ENCODE measurements at places on chromosomes 12 and 14.

- DNase-seq, result no peak
These were observed 117.3 kb downstream of the ERC1 start for GRCh38 chr12:1108276-1108675.

GRCh38 chr12:32502693-32503502 lies 103.5 kb downstream of the FGD4 start:
- no peak for DNase-seq

GRCh38 chr14:42734041-42734440 lies 1127.4 kb downstream of the LRFN5 start:
- no peak for DNase-seq

GRCh38 chr12:31491241-31491794 lies 99.6 kb downstream of the DENND5B start:
- DNase-seq, result no peak

- DNase-seq, result no peak
These were observed 256.3 kb upstream of the CLEC14A start for GRCh38 chr14:38512236-38512635.

- no peak for DNase-seq
These were observed 93.7 kb downstream of the B4GALNT3 start for GRCh38 chr12:553216-554000.

DNA sequence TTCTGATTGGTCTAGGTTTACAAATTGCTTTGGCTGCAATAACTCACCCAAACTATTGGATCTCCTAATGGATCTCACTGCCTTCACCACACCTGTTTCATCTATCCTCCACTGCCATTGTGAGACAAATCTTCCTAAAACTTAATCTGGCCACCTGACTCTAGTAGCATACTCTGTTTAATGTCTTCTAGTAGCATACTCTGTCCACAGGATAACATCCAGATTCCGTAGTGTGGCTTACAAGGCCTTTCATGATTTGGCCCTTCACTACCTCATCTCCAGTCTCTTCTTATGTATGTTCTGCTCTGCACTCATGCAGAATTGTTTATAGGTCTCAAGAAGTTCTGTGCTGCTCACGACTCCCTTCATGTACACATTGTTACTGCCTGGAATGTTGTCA lies 10.0 kb downstream of the HSD17B6 start:
- DNase-seq, result no peak

DNA sequence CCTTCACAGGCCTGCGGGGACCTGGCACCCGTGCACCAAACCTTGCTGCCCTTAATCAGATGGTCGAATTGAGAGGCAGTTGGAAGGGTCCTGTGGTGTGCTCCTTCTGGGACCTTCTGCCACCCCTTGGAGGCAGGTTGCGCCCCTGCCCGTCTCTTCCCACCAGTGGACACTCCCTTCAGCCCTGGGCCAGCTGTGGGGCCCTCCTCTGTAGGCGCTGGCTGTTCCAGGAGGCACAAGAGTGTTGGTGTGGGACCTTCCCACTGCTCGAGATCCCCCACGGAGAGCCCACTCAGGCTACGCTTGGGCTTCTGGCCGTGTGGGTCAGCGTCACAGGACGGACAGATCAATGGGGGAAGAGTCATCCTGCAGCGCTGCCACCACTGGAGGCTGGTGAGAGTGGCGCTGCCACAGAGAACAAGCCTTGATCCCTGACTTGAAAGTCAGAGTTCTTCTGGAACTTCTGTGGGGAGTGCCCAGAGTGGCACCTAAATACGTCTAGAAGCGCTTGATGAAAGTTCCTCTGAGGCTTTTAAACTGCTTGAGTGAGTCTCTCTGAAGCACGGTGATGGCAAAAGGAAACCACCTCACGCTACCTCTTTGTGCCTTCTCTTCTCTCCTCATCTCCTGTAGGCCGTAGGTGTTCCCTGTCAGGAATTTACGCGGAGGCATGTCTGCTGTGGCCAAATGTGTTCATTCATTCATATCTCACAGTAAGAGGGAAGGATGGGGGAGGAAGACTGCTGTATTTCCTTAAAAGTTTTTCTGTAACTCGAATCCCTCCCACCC lies 48.3 kb downstream of the TRAF3 start:
- no peak for DNase-seq

- DNase-seq, result no peak
These were observed 13.7 kb upstream of the DYNC1H1 start for GRCh38 chr14:101950516-101951215.

DNA sequence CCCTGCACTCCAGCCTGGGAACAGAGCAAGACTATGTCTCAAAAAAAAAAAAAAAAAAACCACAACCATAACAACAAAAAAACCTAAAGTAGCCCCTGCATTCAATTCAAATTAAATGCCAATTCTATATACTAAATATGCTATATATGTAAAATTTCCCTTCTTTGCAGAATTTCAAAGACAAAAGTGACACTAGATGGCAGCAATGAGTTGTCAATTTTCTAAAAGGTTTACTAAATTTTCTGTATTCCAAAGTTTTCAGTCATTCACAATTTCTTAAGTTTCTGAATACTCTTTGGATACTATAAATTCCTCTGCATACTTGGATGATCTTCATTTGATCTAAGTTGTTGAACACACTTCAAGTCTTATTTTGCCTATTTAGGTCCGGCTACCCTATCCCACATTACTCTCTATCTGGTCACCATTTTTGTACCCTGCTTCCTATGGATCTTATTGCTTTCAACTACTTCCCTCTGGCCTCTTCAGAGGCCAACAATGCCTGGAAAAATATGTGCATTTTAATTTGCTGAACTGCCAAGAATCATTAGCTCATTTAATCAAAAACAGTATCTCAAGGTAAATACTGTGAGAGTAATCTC lies 27.9 kb downstream of the HNRNPC start:
- no peak for DNase-seq

GRCh38 chr12:113673458-113674238 lies 202.0 kb upstream of the LHX5 start:
- no peak for DNase-seq

DNA sequence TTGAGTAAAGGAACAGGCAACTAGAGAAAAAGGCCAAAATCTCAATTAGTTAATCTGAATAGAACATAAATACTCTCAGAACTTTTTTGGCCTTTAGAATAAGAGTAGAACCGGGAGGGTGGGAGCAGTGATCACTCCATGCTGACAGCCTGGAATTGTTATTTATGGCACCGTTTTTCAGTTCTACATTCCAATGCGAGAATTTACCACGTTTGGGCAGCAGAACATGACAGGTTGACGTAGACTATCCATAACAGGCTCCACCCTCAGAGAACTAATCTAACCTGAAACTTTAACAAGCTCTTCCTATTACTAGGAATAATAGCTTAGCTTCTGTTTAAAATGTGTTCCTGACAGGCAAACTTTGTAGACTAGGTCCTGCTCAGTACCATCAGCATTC lies 379.1 kb downstream of the SEC23A start:
- DNase-seq, result no peak

GRCh38 chr14:39055786-39056474 lies 47.1 kb downstream of the SEC23A start:
- no peak for DNase-seq

- no peak for DNase-seq
These were observed 17.9 kb upstream of the AQP2 start for GRCh38 chr12:49932533-49933130.

- DNase-seq, result no peak
These were observed 24.0 kb upstream of the RIC8B start for GRCh38 chr12:106750524-106750923.

- DNase-seq, result no peak
These were observed 54.2 kb upstream of the CERS5 start for GRCh38 chr12:50221228-50222008.

GRCh38 chr14:75832621-75833297 lies 149.0 kb downstream of the TGFB3 start:
- no peak for DNase-seq

DNA sequence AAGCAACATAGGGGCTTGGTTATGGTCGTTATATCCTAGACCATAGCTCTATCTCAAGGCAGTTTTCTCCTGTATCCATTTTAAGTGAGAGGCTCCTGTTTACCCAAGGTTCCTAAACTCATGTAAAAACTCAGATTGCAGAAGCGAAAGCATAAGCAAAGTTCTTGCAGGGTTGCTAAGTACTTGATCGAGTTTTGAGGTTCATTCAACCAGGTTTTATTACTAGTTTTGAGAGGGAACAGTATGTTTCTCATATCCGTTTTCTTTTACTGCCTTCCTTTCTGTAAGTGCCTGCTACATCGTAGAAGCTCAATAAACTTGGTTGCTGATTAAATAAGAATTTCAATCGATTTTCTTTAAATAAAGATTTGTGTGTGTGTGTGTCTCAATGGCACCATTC lies 5.1 kb downstream of the AKAP3 start:
- no peak for DNase-seq

DNA sequence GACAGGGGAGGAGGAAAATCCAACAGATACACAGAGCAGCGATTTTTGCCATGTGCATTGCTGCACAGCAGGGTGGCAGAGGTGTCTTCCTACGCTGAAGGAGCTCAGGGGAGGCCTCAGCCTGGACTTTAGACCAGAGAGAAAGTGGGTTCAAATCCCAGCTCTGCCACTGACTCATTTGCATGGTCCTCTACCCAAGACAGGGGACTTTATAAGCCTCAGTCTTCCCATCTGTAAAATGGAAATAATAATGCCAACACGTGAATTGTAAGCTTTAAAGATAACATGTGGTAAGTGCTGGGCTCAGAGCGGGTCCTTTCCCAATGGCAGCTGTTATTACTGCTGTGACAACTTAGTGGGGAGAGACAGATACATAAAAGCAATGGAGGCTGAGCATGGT lies 62.0 kb downstream of the MAP1LC3B2 start:
- no peak for DNase-seq

DNA sequence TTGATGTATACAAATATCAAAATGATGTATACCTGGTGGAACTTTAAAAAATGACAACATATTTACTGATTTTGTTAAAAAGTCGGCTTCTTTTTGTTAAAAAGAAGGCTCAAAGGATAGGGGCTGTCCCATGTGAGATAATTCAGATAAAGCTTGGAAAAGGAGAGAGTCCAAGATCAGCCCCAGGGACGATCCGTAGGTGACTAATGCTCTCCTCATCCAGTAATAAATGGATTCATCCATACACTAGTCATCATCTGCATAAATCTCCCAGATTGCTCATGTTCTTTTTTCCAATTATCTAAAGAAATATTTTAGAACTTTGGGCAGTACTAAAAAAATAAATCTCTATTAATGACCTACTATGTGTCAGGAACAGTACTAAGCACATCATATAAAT lies 23.4 kb upstream of the FSCB start:
- DNase-seq, result no peak

- DNase-seq, result no peak
These were observed 49.9 kb upstream of the FOXN3 start for GRCh38 chr14:89466944-89467343.

- no peak for DNase-seq
These were observed 1.0 kb downstream of the CACNA2D4 start for GRCh38 chr12:1917172-1918070.

GRCh38 chr14:51071857-51072256 lies 23.0 kb downstream of the TRIM9 start:
- DNase-seq, result no peak

DNA sequence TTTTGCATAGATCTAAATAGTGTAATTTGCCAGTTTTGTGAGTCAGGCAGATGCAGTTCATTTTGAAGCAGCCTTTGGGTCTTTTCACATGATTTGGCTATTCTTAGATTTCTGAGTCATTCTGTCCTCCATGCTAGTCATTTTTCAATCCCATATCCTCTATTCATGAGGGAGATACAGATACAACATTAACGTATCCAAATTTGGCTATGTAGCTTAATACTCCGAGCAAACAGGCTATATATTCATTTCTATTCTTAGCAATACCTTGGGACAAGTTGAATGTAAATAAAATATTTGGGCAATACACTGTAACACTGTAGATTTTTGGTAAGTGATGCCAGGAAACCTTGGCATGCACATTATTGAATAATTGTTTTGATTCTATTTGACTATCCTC lies 270.7 kb upstream of the PDE3A start:
- no peak for DNase-seq

DNA sequence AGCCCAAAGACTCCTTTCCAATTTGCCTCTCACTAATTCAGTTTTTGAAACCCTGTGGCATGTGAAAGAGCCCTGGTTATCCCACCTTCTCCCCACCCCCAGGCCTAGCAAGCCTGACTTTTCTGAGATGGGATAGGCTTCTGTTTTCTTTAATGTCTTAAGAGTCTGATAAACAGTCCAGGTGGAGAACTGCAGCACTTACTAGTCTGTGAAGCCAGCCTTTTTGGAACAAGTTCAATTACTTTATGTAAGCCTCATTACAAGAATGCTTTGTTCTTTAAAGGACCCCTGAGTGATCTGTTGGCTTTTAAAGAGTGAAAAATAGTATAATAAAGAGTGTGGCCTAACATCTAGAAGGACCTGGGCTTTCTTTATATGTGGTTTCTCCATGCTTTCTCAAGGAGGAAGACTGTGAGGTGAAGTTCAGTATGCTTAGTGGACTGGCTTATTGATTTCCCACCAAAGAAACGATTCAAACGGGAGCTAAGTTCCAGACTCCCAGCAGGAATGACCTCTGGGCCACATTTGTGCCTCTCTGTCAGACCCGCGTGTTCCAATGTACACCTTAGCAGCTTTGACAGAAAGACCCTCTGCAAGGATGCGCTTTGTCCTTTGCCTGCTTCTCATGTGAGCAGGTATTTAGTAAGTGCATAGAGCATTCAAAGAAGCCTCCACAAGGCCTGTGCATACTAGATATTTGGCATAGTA lies 129.5 kb downstream of the DAAM1 start:
- DNase-seq, result no peak

- DNase-seq, result no peak
These were observed 1045.6 kb downstream of the BCL11B start for GRCh38 chr14:98226411-98226810.

DNA sequence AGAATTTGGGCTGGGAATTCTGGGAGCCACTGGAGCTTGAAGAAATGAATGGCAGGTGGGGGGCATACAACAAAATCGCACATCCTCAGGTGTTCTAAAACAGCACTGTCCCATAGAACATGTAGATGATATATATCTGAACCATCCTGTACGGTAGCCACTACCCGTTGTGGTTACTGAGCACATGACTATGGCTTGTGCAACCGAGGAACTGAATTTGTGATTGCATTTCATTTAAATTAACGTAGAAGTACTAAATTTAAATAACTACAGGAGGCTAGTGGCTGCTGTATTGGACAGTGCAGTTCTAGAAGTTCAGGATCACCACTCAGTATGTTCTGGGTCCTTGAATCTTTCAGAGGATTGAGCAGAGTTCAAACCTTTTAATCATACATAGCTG lies 172.4 kb downstream of the PHETA1 start:
- DNase-seq, result no peak

GRCh38 chr12:4621511-4621910 lies 27.3 kb downstream of the AKAP3 start:
- DNase-seq, result no peak

DNA sequence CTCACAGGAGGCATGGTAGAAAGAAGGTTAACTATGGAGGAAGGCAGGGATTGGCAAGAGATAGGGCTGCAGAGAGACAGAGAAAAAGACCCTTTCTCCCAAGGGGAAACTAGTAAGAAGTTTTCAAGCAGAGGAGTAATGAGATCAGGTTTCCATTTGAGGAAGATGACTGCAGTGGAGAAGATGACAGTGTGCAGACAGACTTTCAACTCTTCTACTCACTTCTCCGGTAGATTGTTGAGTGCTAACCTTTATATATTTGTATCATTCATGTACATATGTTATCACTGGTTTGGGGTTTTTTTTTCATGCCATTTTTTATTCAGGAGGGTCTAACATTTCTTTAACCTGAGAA lies 5.9 kb upstream of the B3GNT4 start:
- no peak for DNase-seq
